NCI-H1436 (cell line): ENCODE measurements at places on chromosomes 1 and 21.

GRCh38 chr21:45695086-45695485 lies 51.6 kb downstream of the PCBP3 start:
- DNase-seq, result no peak

DNA sequence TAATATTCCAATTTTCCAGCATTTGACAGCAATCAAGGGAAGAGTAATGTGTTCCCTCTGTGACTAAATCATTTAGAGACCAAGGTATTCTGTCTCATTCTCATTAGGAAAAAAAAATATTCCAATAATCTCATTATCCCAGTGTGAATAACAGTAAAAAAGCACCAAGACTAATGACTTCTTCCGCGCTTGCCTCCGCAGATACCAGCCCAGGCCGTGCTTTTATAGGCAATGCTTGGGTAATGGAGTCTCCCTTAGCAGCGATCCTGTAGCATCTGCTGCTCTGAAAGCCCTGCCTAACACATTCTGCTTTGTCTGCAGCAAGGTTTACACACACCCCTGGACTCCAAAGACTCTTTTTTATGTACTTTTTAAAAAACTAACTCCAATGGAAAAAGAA lies 470.0 kb upstream of the CAMK1G start:
- DNase-seq, result no peak

DNA sequence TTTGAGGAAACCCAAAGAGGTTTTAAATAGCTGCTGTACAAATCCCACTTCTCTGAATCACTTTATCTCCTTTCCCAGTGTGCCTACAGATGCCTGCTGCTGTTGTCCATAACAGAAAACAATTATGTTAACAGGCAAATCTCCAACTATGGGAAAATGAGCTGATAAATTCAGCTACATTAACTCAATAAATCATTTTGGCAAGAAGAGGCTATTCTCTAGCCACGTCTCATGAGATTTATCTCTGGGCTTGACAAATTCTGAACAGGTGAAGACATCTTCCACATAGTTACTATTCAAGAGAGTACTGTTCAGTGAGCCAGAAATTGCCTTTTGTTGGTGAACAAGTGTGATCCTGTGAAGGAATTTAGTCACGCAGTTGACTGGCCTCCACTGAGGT lies 327.1 kb upstream of the FMN2 start:
- DNase-seq, result no peak

GRCh38 chr1:116569776-116570357 lies 959 bp downstream of the CD58 start:
- no peak for DNase-seq

DNA sequence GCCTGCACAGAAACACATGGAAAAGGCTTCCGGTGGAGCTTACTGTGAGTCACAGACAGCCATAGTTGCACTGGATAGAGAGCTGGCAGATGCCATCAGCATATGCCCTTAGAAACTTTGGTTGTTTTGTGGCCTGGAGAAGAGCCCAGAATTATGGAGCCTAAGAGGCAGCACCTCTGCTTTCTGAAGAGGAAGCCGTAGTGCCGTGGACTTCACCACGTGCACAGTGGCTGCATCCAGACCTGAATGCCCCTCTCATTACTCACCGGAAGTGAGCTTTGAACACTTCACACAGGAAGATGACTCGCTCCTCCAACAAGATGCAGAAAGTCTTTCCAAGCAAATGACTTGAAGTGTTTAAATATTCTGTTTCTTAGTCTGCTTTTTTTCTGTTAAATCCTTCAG lies 28.4 kb downstream of the JUN start:
- DNase-seq, result no peak

DNA sequence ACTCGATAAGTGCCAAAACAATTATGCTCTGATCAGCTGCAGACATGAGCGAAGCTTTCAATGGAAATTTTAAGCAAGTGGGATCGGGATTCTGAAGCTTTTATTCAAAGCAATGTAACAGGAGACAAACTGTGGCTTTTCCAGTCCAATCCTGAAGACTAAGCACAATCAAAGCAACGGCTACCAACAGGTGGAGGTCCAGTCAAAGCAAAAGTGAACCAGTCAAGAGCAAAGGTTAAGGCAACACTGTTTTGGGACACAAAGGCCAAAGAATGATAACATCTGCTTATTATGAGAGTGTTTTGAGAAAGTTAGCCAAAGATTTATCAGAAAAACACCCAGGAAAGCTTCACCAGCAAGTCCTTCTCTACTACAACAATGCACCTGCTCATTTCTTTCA lies 170.1 kb downstream of the SEC16B start:
- DNase-seq, result no peak

- no peak for DNase-seq
These were observed 172.0 kb upstream of the KIAA0040 start for GRCh38 chr1:175364424-175365076.

DNA sequence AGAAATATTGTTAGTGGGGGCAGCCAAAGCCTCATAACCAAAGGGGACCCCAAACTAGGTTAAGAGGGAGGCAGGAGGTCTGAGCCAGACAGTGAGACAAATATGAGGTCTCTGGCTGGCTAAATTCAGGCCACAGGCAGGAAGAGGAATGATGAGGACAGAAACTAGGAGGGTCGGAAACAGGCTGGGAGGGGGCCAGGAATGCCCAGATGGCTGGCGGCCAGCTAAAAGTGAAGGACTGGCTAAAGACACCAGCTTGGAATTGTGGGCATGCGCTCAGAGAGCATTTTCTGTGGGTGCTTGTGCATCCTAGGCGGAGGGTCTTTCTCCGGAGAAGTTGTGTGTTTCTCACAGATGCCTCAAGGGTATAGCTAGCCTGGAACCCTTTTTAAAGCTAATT lies 77.0 kb downstream of the PGM1 start:
- DNase-seq, result no peak

- no peak for DNase-seq
These were observed 26.1 kb upstream of the GJA5 start for GRCh38 chr1:147786536-147786935.

DNA sequence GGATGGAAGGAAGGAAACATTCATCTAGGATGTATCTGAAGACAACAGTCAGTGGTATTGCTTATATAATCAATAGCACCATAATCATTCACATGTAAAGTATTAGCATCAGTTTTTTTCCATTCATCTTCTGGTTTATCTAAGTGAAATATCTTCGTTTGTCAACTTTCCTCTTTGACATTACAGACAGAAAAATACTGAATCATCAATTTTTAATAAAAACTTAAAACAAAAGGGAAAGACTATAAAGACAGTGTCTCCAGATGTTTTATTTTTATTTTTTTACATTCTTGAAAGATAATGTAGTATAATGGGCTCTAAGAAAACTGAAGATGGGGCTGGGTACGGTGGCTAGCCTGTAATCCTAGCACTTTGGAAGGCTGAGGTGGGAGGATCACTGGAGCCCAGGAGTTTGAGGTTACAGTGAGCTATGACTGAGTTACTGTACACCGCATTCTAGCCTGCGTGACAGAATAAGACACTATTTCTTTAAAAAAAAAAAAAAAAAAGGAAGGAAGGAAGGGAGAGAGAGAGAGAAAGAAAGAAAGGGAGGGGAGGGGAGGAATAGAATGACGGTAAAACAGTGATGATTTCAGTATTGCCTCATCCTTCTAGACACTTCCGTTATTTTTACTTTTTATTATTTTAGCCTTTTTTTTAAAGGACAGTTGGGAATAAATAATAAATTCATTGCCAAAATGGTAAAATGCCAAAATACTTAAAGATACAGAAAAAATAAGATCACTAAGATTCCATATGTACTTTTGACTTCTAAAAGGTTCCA lies 89.5 kb downstream of the NRIP1 start:
- no peak for DNase-seq

GRCh38 chr1:235826102-235826854 lies 40.4 kb downstream of the LYST start:
- no peak for DNase-seq

DNA sequence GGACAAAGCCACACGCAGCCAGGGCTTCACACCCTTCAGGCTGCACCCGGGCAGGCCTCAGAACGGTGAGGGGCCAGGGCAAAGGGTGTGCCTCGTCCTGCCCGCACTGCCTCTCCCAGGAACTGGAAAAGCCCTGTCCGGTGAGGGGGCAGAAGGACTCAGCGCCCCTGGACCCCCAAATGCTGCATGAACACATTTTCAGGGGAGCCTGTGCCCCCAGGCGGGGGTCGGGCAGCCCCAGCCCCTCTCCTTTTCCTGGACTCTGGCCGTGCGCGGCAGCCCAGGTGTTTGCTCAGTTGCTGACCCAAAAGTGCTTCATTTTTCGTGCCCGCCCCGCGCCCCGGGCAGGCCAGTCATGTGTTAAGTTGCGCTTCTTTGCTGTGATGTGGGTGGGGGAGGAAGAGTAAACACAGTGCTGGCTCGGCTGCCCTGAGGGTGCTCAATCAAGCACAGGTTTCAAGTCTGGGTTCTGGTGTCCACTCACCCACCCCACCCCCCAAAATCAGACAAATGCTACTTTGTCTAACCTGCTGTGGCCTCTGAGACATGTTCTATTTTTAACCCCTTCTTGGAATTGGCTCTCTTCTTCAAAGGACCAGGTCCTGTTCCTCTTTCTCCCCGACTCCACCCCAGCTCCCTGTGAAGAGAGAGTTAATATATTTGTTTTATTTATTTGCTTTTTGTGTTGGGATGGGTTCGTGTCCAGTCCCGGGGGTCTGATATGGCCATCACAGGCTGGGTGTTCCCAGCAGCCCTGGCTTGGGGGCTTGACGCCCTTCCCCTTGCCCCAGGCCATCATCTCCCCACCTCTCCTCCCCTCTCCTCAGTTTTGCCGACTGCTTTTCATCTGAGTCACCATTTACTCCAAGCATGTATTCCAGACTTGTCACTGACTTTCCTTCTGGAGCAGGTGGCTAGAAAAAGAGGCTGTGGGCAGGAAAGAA lies 8.1 kb downstream of the PSRC1 start:
- no peak for DNase-seq

- DNase-seq, result no peak
These were observed 9.5 kb upstream of the TMEM61 start for GRCh38 chr1:54970901-54971300.

DNA sequence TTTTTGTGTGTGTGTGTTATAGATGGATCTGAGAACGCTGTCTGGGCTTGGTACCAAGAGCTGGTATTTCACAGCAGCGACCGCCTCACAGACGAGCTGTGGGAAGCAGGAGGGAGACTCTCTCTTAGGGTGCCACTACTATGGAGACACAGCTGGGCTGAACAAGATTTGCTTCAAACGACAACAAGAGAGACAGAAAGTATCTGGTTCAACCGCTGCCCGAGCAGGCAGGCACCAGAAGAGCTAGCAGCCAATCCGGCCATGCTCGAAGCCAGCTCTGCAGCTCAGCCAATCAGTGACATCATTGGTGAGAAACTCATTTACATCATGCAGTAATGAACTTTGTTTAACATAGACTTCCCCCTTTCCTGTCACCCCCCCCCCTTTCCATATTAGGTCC lies 341.3 kb downstream of the USP25 start:
- DNase-seq, result no peak

GRCh38 chr1:10575616-10576015 lies 100.9 kb downstream of the PEX14 start:
- DNase-seq, result no peak

- no peak for DNase-seq
These were observed 6.0 kb downstream of the TNN start for GRCh38 chr1:175073633-175074032.

GRCh38 chr21:39388811-39389155 lies 39.9 kb upstream of the HMGN1 start:
- no peak for DNase-seq

DNA sequence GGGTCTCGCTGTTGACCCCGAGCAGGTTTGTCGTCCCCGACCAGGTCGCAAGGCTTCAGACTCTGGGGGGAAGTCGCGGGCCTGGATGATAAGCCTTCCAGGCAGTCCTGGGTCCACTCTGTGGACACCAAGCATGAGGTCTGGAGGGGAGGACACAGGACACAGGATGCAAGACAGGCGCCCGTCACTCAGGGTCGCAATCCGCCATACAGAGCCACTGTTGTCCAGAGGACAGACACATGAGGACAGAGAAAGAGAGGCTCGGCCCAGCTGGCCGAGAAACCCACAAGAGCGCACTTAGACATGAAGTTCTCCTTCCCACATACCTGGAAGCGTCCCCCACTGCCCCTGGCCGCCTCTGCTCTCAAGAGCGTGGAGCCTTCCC lies 4.8 kb upstream of the FOXD2 start:
- no peak for DNase-seq

DNA sequence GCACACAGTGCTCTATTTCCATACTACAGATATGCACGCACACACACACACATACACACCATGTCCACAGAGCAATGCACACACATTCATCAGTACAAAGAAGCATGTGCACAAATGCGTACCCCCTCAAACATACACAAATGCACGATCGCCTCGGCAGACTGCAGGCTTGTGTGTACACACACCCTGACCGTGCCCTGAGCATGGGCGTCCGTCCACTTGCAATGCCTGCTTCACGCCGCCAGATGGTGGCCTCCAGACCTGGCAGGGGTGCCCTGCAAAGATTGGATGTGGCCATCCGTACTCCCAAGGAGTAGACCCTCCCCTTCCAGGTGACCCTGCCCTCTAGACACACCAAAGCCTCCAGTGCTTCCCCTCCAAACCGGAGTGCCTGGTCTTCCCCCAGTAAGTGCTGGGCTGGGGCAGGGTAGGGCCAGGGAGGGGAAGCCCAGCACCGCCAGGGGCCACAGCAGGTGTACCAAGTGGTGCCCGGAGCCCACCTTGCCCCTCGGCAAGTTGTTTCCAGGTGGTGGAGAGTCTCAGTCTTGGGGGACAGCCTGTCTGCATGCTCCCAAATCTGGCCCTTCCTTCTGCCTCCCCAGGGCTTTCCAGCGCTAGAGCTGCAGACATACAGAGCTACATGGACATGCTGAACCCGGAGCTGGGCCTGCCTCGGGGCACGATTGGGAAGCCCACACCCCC lies 20.6 kb downstream of the ESPN start:
- no peak for DNase-seq

DNA sequence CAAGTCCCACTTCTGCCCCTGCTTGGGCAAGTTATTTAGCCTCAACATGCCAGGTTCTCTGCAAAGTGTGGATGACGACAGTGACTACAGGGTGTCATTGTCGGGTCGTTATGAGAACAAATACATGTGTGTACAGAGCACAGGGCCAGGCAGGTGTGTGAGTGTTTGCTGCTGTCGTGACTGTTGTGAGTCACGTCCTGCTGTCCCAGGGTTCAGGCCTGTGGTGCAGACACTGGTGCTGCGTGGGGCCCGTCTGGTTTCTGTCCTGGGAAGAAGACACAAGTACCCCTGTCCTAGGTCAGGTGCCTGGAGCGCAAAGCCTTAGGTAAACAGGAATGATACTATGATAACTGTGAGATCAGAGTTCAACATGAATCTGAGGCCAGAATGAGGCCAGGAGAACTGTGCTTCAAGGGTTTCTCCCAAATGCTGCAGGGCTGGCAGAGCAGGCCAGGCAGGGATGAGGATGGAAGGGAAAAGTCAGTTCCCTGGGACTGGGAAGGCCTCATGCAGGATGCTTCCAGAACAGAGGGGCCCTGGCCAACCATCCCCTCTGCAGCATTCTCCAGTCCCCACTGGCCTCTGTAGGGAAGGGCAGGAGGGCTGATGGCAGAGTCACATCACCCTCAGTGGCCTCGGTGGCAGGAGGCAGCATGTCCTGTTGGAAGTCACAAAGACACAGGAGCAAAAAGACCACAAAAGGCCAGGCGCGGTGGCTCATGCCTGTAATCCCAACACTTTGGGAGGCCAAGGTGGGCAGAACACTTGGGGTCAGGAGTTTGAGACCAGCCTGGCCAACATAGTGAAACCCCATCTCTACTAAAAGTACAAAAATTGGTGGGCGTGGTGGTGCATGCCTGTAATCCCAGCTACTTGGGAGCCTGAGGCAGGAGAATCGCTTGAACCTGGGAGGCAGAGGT lies 15.7 kb downstream of the GPR157 start:
- no peak for DNase-seq
